ENCODE measurements at places on chromosomes 12 and 14. TPM values are rescaled to one million over a fixed set of nuclear protein-coding genes. Genes with fewer than 3 reads are reported as not detected.

- DNase-seq = no peak
Measured at GRCh38 chr12:131105351-131105735, 151.6 kb downstream of the ADGRD1 start.

DNA sequence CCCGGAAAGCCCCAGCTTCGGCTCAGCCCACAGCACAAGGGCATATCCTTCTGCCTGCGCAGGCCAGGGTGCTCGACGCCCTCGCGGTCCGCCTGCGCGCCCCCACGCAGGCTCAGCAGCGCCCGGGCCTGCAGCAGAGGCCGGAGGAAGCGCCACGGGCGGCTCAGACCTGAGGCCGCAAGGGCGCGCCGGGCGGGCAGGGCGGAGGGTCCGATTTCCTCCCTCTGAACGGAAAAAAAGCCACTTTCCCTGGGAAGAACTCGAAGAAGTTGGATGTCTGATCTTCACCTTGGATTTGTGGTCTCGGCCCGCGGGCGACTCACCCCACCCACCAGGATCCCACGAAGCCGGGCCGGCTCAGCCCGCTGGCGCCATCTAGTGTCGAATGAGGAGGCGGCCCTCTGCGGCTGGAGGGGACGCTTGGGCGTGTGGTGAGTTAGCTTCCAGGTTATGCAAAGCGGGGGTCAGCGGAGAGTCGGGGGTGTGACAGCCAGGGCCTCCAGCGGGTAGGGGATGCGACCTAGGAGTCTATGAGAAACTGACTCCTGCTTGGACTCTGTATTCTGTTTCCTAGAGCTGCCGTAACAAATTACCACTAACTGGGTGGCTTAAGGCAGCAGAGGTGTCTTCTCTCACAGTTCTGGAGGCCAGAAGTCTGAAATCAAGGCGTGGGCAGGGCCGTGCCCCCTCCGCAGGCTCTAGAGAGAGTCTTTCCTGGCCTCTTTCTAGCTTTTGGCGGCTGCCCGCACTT is 40.0 kb upstream of the SRSF5 start:
- no peak for DNase-seq

DNA sequence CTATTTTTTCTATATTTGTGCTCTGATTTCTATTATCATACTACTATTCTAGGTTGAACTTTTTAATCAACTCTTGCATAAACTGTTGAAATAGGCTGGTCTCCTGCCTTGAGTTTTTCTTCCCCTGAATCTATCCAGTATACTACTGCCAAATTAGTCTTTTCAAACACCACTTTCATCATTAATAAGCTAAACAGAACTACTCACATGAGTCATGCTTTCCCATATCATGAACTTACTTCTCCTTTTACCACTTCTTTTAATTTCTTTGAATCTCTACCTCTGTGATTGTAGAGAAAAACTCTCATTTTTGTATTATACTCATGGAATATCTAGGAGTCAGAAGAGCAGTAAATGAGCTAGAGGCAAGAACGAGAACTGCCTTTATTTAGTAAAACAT is 340.3 kb upstream of the PDE3A start:
- DNase-seq = no peak

DNA sequence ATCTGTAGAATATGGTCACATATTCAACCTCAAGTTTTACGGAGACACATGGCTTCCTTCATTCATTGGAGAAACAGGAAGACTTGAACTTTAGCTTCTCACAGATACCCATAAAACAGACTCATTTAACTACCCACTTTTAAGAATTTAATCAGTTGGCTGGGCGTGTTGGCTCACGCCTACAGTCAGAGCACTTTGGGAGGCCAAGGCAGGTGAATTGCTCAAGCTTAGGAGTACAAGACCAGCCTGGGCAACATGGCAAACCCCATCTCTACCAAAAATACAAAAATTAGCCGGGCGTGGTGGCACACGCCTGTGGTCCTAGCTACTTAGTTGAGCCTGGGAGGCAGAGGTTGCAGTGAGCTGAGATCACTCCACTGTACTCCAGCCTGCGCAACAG is 64.7 kb upstream of the STAC3 start:
- DNase-seq = no peak

Gene CCNT1
- 18.4 TPM for polyA plus RNA-seq

All from forelimb muscle (tissue), 1 donor.